ENCODE measurements at places on chromosomes 13 and 19. TPM values are rescaled to one million over a fixed set of nuclear protein-coding genes. Genes with fewer than 3 reads are reported as not detected.
A peak's percentile ranks its signal among the peaks of the same experiment; 100 is the strongest.

The ZNF730 gene
- total RNA-seq = 0.74 TPM

The CA11 gene
- 7.8 TPM for total RNA-seq

The FCER2 gene
- 0.50 TPM for total RNA-seq

The LRRC63 gene
- 1.7 TPM for total RNA-seq

The CEACAM8 gene
- total RNA-seq = 0.53 TPM

DNA sequence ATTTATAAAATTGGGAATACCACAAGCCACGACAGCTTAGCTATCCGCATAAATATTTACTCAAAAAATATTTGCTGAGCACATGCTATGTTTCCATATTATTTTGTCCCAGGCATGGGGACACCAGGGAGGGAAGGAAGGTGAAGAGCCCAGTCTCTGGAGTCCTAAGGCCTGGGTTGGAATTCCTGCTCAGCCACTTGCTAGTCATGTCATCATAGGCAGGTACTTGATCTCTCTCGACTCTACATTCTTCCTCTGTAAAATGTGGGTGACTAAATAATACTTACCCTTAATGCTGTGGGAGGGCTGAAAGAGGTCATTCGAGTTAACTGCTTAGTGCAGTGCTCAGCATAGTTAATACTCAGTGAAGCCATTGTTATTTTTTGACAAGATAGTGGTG, 4.3 kb upstream of the RNASEH2B start:
- DNase-seq = no peak

GRCh38 chr19:42232435-42232834, 10.0 kb downstream of the GSK3A start:
- DNase-seq = no peak

- no peak for DNase-seq
These were observed 36.0 kb downstream of the KCTD15 start for GRCh38 chr19:33832633-33833032.

DNA sequence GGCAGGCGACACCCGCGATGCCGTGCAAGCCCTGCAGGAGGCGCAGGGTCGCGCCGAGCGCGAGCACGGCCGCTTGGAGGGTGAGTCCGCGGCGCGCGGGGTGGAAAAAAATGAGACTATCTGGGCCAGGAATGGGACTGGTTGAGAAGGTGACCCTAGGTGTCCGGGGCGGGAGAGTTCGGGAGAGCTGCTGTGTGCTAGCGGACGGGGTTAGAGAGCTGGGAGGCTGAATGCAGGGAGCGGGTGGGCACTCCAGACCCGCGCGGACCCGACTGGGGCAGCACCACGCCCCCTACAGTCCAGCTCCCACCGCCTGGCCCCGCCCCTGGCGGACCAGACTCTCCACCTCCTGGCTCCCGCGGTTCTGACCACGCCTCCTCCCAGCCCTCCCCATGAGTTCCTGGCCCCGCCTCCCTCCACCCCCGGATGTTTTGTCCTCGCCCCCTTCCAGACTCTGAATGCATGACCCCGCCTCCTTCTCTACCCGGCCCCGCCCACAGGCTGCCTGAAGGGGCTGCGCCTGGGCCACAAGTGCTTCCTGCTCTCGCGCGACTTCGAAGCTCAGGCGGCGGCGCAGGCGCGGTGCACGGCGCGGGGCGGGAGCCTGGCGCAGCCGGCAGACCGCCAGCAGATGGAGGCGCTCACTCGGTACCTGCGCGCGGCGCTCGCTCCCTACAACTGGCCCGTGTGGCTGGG, 1.5 kb downstream of the CLEC11A start:
- DNase-seq = peak; percentile 99

- DNase-seq = no peak
These were observed 7.8 kb downstream of the ACTN4 start for GRCh38 chr19:38655148-38655824.
